ENCODE measurements at places on chromosomes 2 and 18.

DNA sequence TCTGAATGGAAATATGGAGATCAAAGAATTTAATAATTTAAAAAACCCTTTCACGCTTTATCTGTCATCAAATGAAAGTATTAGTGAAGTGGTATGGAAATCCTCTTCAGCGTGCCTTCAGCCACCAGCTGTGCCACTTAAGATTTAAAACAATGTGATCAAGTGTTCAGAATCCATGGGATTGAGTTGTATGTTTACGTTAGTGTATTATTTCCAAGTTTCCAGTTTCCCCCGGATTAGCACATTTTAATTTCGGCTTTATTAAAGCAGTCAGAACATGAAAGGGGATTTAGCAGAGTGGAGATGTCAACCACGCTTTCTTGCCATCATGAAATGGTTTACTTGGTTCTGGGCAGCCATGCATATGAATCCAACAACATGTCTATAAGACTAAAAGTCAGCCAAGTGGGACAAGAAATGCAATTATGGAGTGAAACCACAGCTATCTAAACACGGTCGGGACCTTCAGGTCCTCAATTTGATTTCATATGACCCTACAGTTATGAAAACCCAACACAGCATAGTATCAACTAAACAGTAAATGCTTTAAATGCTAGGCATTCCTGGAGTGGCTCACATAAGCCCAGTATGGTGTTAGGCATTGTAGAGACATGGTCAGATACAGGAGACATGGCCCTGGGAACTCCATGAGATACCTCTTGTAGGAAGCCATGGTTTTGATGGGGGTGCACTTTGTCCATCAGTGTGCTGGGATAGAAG lies 224.9 kb upstream of the EPAS1 start:
- no peak for DNase-seq

GRCh38 chr2:220747736-220748135 lies 824.4 kb downstream of the EPHA4 start:
- no peak for DNase-seq

GRCh38 chr2:120625865-120626560 lies 109.7 kb upstream of the GLI2 start:
- DNase-seq = no peak

- peak; percentile 47 for DNase-seq
Observed at GRCh38 chr2:99880964-99881294, 261.5 kb downstream of the AFF3 start.

DNA sequence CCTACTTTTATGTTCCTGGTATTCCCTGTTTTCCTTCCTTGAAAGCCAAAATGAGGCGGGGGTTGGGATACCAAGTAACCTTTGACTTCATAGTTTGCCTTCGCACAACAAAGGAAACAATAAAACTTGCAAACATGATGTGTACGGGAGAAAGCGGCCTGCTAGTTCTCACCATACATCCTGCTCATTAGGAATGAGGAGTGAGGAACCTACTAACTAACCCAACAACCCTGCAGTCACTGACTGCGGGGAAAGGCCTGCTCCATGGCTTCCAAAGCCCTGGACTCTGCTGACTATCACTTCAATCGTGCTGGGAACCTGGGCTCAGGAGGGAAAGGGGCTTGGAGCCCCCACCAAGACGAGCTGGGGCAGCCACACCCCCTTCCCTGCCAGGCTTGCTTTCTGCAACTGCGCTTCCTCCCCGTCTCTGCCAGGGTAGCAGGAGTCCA lies 24.2 kb downstream of the RPL31 start:
- DNase-seq = no peak

DNA sequence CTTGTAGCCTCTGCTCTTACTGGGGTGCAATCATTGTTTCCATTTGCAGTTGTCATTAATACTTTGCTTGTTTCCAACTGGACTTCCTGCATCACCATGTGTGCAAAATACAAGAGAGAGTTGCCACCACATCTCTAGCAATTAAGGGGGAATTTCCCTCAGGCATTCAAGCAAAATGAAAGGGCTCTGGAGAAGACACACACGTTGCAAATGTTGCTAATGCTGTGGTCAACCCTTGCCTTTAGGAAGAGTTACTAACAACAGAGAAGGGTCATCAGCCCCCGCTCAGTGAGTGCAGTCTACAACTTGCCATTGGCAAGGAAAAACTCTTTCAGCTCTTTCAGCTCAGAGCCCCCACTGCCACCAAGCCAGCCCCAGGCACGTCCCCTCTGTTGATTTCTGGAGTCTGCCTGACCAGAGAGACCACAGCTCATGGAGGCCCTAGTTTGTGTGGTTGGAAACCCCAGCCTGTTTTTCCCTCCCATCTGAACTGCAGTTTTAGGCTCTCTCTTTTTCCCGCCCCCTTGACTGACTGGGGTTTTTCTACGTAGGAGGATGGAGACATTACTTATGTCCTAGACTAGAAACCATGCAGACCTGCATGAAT lies 25.9 kb upstream of the GPR45 start:
- DNase-seq = no peak

DNA sequence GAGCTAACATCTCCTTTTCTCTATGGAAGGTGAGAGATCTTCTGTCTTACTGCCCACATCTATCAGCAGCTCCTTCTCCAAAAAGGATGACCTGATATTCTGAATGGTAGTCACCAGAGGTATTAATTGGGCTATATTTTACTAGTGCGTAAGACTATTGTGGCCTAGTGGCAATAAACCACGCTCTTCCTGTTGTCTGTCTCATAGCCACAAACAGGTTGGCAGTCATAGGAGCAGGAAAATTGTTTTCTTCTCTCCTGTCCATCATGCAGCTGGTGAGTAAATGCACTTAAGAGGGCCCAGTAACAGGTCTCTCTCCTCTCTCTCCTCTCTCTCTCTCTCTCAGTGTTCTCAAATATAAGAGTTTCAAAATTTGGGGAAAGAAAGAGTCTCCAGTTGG lies 856.8 kb upstream of the ACVR2A start:
- no peak for DNase-seq

GRCh38 chr2:235611349-235611748 lies 117.5 kb downstream of the AGAP1 start:
- DNase-seq = no peak

GRCh38 chr2:147509821-147510220 lies 335.0 kb upstream of the ACVR2A start:
- no peak for DNase-seq

DNA sequence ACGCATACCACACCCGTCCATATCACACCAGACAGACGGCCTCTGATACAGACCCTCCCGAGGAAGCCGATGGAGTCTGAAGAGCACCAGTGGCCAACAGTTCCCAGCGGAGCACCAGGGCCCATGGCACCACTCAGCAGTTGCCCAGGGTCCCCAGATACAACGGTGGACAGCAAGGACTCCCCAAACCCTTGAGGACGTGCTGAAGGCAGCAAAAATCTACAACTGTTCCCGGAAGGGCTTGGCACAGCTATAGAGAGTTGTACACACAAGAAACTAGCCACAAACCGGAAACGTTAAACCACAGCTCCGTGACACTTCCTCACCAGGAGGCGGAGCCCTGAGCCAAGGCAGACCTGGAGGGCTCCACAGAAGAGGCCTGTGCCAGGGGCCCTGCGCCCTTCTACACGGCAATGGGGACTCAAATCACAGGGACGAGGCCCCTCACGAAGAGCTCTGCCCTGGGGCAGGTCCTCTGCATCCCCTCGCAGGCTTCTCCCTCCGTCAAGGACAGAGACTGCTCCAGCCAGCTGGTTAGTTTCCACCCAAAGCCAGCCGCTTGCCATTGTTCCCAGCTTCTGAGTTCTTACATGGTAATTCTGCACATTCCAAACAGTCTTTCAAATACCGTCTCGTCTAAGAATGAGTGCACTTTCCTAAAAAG lies 133.4 kb downstream of the HDAC4 start:
- no peak for DNase-seq

GRCh38 chr2:9753665-9754531 lies 89.4 kb upstream of the TAF1B start:
- no peak for DNase-seq

DNA sequence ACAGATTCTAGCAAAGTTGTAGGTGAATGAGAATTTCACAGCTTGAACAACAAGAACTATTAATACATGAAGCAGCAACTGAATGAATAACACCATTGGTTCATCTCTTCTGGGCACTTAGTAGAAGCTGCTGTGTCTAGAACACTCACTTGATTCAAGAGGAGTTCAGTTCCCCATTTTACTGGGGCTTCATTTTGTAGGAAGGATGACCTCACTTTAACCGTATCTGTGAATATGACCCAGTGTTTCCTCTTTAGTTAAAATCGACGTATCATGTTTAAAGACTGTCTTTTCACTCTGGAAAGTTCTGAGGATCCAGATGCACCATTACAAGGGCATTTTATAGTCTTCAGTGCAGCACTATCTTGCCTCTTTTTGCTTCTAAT lies 47.8 kb downstream of the LRRTM1 start:
- no peak for DNase-seq

- no peak for DNase-seq
Observed at GRCh38 chr2:174023591-174024523, 58.7 kb upstream of the SP3 start.

DNA sequence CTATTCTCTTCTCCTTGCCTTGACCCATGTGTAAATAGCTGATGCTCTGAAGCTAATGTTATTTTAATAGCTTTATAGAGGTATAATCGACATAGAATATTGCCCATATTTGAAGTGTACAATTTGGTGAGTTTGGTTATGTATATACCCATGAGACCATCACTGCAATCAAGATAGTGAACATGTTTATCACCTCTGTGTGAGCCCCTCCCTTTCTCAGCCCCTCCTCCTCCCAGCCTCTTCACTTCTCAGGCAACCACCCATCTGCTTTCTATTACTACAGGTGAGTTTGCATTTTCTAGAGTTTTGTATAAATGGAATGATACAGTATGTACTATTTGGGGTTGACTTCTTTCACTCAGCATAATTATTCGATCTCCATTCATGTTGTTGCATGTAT lies 181.1 kb downstream of the INO80D start:
- DNase-seq = no peak

DNA sequence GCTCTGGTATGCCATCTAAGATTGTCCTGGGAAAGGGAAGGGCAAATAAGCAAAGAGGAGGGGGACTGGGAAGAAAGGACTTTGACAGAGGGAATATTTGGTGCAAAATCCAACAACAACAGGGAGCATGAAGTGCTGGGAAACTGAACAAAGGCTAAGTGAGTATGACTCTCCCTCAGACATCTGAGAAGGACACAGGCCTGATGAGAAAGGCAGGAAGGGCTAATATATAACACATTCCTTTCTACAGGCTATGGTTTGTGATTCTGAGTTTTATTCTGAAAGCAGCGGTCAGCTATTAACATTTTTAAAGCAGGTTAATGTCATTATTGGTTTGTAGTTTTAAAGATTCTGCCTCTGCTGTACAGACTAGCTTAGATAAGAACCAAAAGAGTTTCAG lies 1579.5 kb downstream of the LRP1B start:
- no peak for DNase-seq

DNA sequence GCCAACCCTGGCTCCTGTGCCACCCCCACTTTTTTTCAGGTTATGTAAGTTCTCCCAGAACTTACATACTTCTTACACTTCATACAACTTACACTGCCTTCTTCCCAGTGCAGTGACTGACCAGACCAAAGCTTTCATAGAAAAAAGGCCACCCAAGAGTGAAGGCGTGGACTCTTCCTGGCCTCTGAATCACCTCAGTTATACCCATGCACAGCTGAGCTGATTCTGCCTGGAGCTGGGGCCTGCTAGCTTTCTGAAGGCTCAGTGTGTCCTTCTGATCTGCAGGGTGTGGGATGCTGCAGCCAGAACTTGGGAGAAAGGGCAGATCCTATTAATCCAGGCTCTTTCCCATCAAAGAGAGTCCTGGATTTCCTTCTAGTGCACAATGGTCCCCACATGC lies 216.1 kb downstream of the TTC32 start:
- no peak for DNase-seq

- no peak for DNase-seq
Observed at GRCh38 chr2:201127570-201127969, 11.6 kb downstream of the CFLAR start.

GRCh38 chr18:44039216-44039615 lies 641.5 kb upstream of the SETBP1 start:
- DNase-seq = no peak

GRCh38 chr2:238376884-238377391 lies 49.8 kb upstream of the ASB1 start:
- DNase-seq = no peak

DNA sequence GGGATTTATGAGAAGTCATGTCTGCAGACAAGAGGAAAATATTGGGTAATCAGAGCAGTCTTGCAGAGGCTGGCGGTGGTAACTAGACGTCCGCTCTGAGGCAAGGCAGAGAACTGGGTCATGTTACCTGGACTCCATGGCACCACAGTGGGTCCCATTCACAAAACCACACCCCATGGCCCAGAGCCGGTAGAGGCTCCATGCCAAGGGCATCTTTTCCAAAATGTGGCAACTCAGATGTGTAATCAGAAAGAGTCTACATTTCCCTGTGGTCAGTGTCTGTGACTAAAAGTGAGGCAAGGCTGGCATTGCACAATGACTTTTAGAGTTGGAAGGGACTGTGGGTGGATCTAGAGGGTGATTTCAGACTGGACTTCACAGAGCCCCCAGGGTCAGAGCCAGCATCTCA lies 113.1 kb downstream of the MREG start:
- no peak for DNase-seq

- no peak for DNase-seq
Observed at GRCh38 chr18:66254121-66254520, 349.8 kb downstream of the CDH19 start.
